ENCODE measurements at places on chromosomes 3 and 15.

GRCh38 chr3:7977245-7978086 lies 524.2 kb upstream of the LMCD1 start:
- peak; percentile 7 for DNase-seq

GRCh38 chr3:125129512-125129997 lies 73.8 kb upstream of the HEG1 start:
- DNase-seq, result no peak

DNA sequence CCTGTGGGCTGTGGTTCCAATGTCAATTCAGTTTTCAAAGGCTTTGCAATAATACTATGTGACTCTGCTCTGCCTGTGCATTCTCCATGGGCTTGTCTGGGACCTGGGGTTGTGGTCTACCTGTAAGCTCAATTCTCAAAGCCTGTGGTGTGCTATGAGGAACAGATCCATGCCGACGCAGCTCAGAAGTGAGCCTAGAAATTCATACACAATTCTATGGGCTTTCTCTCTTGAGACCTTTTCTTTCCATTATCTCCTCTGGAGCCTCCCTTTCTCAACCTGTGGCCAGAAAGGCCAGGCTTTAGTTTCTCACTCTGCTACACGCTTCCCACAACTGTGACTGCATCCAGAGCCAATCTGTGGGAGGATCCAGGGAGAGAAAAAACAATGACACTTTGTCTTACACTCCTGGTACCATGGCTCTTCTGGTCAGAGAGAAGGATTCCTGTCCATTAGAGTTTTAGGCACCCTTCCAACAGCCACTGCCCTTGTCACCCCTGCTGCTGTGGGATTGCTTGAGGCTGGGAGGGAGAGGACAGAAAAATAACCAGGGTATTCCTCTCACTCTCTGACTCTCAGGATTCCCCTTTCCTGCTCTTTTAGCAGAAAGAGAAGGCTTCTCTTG lies 34.1 kb upstream of the KLF13 start:
- no peak for DNase-seq

DNA sequence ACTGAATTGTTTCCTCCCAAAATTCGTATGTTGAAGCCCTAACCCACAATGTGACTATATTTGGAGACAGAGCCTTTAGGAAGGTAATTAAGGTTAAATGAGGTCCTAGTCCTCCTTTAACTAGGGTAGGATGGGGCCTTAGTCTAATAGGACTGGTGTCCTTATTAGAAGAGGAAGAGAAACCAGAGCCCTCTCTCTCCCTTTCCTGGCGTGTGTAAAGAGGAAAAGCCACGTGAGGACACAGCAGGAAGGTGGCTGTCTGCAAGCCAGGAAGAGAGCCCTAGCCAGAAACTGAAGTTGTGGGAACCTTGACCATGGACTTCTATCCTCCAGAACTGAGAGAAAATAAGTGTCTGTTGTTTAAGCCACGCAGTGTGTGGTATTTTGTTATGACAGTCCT lies 94.3 kb downstream of the OXNAD1 start:
- DNase-seq, result no peak
